ENCODE measurements at places on chromosomes 6 and 20.

- DNase-seq: no peak
These were observed 67.6 kb downstream of the MRPL14 start for GRCh38 chr6:44059359-44060346.

GRCh38 chr20:43238266-43238665 lies 48.6 kb upstream of the PTPRT start:
- DNase-seq: no peak

DNA sequence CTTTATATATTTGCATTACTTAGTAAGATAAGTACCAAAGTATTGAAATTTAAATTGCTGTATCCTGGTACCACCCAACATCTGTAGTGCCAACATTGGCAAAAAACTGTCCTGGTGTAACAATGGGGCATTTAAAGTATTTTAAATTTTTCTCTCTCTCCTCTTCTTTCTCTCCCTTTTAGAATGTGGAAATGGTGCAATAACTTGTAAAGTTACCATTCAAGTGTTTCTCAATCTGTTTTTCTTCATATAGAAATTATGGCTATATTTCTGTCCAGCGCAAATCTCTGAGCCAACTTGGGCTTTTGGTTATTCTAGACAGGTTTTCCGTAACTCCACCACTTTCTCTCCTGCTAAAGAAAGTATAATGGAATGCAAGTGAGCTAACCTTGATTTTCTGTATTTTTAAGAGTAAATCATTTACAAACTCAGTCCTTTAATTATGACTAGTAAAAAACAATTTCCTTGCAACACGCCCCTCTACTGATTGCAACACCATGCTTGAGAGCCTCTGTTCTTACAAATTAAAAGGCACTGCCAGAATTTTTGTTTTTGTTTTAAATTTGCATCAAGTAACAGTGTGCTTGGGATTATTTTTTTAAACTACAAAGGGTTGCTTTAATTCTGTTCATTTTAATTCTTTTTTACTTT lies 324.2 kb upstream of the CITED2 start:
- DNase-seq: no peak

GRCh38 chr6:6815732-6816131 lies 227.2 kb downstream of the LY86 start:
- DNase-seq: no peak

DNA sequence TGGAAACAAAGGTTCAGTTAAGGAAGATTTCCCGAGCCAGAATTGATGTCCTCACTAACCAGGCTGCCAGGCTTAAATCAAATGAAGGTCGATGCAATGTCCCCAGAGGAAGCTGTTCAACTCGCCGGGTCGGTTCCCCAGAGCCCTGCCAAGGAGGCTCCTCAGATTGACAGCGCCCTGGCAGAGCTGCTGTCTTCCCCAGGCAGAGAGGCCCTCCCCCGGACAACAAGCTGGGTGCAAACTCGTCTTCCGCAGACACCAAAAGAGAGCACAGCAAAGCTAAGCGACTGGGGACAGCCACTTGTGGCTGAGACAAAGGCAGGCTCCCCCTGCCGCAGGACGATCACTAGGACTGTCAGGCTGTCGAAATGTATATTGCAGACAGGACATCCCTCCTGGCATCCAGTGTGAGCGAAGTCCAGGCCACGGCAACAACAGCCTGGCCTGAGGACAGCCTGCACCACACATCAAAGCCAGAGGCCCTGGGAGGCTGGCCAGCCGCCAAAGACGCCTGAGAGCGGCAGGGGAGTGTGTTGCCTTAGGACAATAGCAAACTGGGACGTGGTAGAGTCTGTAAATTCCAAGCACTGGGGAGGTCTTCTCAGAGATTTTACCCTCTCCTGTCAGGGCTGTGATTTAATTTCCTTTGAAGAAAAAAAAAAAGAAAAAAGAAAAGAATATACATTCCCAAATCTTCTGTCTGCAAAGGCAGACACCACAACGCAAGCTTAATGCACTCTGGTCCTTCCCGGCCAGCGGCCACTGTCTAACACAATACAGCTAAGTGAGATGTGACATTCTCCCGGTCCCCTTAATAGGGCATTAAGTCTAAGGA lies 99.1 kb downstream of the HIVEP2 start:
- peak; percentile 38 for DNase-seq

DNA sequence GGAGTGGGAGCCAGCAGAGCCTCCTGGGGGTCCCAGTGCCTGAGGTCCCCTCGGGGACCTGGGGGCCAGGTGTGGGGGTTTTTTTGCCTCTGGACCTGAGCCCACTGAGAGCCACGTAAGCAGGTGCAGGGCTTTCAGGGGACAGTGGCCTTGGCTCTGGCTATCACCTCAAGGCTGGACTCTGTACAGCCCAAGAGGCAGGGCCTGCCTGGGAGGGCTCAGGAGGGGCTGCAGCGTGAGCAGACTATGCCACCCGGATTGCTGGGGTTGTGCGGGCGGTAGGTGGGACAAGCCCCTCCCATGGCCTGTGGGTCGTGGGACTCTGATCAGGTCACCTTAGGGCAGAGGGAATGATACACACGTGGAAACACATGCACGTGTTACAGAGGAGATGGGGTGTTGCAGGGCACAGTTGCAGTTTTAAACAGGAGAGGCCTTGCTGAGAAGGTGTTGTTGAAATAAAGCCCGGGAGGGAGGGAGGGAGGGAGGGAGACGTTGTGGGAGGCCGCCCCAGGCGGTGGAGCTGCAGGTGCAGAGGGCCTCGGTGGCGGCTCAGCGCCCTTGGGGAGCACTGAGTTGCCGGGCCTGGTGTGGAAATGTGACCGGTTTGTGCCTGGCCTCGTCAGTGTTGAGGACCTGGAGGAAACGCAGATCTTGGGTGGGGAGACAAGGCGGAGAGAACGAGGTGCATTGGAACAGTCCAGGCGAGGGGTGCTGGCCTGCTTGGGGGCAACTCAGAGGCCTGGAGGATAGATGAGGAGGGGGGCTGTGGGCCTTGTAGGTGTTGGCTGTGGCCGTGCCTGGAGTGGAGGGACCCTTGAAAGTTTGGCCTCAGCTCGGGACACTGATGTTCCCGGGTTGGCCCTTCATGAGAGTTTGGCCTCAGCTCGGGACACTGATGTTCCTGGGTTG lies 2.3 kb downstream of the TCEA2 start:
- no peak for DNase-seq

DNA sequence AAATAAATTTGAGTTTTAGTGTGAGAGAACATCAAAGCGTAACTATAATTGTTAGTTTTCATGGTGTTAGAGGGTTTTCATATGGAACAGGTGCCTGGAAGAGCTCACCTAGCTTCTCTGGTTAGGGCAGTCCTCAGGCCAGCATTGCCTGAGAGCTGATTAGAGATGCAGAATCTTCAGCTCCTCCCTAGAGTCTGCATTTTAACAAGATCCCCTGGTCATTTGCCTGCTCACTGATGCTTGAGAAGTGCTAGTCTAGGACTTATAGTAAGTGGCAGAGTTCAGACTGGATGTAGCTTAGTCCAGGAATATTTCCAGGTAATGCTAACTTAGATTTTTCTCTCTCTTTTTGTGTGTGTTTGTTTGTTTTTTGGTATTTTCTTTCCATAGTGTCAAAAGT lies 21.7 kb upstream of the SMIM26 start:
- DNase-seq: no peak

- DNase-seq: no peak
These were observed 105.7 kb downstream of the MTFR2 start for GRCh38 chr6:136144251-136145023.

- no peak for DNase-seq
These were observed 67.5 kb upstream of the EDN1 start for GRCh38 chr6:12222405-12223366.
